ENCODE measurements at places on chromosomes 7 and 10.

- DNase-seq = no peak
Measured at GRCh38 chr7:88771417-88771816, 11.9 kb downstream of the ZNF804B start.

DNA sequence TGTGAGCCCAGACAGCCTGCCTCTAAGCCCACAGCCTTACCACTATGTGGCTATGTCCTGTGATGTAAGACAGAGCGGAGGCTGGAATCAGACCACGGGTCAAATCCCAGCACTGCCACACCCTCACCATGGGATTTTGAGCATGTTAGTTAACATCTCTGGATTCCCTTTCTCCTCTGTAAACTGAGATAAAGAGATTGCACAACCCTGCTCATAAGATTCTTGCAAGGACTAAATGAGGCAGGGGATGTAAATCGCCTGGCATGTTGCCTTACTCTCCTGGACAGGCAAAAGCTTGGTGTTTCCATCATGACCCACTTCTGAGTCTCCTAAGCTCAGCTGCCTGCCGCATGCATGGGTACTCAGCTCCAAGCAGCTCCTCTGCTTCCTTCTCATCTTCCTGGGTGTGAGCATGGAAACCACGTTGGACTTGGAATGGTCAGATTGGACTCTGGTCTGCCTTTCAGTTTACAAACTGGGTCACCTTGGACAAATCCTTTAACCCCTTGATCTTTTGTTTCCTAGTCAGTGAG is 41.3 kb upstream of the MTURN start:
- DNase-seq = no peak

DNA sequence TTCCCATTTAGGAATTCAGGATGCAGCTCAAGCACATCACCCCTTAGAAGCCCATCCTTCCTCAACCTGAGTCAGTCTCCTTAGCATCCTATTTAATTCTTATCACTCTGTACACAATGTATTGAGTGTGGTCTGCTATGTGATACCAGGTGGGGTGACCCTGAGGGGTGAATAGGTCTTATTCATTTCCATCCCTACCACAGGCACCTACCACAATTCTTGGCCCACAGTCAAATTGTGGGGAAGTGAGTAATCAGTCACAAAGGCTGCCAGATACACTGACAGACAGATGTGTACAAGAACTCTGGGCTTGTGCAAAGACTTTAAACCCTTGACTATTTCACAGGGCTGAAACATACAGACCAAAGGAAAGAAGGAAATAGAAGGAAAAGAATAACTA is 560.5 kb downstream of the PARD3 start:
- DNase-seq = no peak

- DNase-seq = no peak
Measured at GRCh38 chr7:107632492-107632865, 28.1 kb upstream of the SLC26A4 start.

- no peak for DNase-seq
Measured at GRCh38 chr7:18610331-18610948, 114.9 kb downstream of the HDAC9 start.

GRCh38 chr7:141837683-141838082 is 3.6 kb downstream of the PRSS37 start:
- no peak for DNase-seq

- no peak for DNase-seq
Measured at GRCh38 chr7:132351954-132352499, 224.2 kb downstream of the PLXNA4 start.

- no peak for DNase-seq
Measured at GRCh38 chr7:46264646-46265045, 343.6 kb upstream of the IGFBP3 start.

DNA sequence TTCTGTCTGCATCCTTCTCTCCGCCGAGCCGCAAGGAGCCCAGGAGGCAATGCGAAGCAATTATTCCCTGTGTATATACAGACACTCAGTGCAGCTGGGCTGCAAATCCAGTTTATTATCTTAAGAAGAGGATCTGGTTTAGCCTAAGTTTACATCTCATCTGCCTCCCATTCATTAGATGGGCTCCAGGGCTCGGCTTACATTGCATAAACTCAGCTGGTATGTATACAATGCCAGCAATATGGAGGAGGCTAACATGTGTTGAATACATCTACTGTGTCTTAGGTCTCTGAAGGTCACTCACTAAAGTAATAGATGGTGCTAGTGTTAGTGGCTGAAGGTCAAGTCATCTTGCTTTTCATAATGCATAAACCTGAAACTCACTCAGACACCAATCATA is 996.8 kb downstream of the KCNMA1 start:
- no peak for DNase-seq

DNA sequence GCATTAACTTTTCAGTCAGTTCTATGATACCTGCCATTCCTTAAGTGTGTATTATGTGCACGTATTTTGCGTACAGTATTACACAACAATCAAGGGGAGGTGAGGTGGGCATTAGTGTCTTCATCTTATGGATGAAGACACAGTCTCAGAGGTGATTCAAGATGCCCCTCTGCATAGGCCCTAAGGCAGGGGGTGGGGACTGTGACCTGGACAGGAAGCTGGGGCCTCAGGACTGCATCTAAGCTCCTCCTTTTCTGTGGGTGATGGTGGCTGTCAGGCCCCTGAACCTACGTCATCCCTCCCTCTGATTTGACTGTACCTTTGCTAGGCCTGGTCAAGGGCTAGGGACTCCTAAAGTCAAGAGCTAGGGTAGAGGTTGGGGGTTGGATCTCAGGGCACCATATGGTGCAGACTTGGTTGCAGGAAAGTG is 38.9 kb downstream of the HK1 start:
- DNase-seq = no peak

- no peak for DNase-seq
Measured at GRCh38 chr10:35270100-35270499, 66.2 kb upstream of the CCNY start.

GRCh38 chr10:52353960-52354394 is 39.9 kb downstream of the DKK1 start:
- DNase-seq = no peak

DNA sequence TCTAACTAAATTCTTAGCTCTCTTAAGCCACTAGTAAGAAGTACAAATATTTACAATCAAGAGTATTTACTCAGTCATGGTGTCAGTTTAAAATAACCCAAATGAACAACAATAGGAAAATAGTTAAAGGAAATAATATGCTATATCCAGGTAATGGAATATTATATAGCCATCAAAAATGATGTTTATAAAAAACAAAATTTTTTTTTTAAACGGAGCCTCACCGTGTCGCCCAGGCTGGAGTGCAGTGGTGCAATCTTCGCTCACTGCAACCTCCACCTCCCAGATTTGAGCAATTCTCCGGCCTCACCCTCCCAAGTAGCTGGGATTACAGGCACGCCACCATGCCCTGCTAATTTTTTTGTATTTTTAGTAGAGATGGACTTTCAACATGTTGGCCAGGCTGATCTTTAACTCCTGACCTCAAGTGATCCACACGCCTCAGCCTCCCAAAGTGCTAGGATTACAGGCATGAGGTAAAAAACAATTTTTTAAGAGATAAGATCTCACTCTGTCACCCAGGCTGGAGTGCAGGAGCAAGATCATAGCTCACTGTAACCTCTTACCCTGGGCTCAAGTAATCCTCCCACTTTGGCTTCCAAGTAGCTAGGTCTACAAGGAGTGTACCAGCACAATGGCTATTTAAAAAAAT is 132.5 kb downstream of the NOC3L start:
- DNase-seq = no peak

DNA sequence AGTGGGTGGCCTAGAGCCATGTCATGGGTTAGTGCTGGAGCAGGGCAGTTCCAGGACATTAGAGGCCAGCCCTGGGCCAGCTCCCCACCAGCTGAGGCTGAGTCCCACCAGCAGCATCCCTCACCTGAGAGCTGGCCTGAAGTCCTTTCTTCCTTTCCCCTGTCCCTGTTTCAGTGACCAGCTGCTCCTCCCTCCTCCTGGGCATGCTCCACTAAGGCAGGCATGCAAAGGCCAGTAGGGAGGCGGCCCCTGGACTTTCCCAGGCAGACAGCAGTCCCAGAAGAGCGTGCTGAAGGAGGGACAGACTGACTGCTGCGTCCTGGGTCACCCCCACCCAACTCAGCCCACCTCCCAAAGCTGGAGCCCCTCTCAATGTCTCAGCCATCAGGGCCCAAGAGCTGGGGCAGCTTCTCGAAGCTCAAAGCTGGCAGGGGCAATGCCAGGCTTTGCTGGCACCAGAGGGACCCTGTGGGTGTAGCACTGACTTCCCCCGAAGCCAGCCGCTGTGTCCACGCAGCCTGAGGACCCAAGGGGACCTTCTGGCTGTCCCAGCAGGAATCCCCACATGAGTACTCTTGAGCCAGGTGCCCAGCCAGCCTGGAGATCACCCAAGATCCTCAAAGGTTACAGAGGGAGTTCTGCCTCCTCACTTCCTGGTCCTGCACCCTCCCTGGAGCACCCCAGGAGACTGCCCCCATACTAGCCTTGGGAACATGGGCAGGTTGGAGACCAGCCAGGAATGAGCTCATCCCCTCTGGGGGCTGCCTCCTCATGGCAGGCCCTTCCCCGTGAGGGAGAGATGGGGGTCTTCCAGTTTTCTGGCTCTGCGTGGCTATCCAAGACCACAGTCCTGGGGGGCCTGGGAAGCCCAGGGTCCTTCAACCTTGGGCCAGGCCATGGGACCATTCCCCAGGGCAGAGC is 35.2 kb upstream of the RET start:
- DNase-seq = no peak

- DNase-seq = no peak
Measured at GRCh38 chr10:122331100-122331499, 43.4 kb upstream of the PLEKHA1 start.

DNA sequence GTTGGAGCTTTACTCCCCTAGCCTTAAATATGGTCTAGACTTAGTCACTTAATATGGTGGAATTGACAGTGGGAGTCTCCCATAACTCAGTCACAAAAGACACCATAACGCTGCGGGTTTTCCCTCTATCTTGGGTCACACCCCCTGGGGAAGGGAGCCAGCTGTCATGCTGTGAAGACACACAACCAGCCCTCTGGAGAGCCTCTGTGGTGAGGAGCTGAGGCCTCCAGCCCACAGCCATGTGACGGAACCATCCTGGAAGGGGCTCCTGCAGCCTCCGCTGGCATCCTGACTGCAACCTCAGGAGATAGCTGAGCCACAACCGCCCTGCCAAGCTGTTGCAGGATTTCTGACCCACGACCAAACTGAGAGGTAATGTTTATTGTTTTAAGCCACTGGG is 37.9 kb downstream of the PAXIP1 start:
- DNase-seq = no peak

GRCh38 chr10:16717622-16718395 is 99.4 kb downstream of the RSU1 start:
- DNase-seq = no peak

DNA sequence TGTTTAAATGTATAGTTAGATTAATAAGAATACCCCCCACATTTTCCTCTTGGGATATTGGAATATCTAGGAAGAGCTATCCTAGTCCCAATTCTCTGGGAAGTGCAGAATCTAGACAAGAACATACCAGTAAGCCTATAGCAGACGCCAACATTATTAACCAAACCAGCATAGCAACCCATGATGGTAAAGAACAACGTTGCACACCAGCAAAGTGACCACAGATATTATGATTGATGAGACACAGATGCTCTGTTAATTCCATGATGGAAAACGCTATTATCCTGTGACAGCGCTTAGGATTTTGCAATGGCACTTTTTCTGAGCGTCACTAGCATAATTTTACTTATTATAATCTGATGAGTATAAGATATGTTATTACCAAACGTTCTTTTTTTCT is 603.1 kb upstream of the PCDH15 start:
- DNase-seq = no peak

GRCh38 chr7:117384688-117385362 is 42.5 kb downstream of the ASZ1 start:
- DNase-seq = no peak

- DNase-seq = no peak
Measured at GRCh38 chr10:113704637-113705343, 25.1 kb downstream of the CASP7 start.

- DNase-seq = no peak
Measured at GRCh38 chr10:112838784-112839481, 111.1 kb upstream of the TCF7L2 start.

DNA sequence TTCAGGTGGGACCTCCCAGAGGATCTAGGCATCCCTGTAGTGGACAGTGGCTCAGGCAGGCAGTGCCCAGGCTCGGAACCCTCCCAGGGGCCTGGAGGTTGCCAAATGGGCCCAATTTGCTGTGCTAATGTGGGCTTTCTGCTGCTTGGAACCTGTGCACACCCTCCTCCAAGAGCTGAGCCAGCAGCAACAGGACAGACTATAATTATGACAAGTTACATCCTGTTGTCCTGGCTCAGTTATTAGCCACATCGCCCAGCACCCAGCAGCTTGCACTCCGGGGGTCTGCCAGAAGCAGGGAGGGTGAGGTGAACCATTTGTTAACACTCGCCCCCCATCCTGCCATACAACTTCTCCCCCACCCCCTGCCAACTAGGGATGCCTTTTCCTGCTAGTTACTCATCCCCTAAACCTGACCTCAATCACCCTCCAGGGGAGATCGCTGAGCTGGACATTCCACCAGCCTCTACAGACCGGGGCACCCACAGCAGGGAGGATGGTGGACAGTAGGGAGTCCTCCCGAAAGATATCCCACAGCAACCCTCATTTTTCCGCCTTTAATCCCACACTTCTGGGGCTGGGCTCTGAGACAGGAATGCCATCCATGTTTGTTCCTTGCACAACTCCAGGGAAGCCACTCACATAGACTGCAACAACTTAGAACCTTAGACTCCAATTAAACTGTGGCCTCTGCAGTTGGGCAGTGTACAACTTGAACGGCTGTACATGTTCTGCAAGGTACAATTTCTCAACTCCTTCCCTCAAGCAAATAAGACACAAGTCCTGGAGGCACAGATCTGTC is 7.9 kb upstream of the MYL10 start:
- no peak for DNase-seq

GRCh38 chr7:37149051-37149772 is 299.5 kb downstream of the ELMO1 start:
- no peak for DNase-seq

GRCh38 chr7:156152390-156152789 is 340.1 kb upstream of the SHH start:
- DNase-seq = no peak

DNA sequence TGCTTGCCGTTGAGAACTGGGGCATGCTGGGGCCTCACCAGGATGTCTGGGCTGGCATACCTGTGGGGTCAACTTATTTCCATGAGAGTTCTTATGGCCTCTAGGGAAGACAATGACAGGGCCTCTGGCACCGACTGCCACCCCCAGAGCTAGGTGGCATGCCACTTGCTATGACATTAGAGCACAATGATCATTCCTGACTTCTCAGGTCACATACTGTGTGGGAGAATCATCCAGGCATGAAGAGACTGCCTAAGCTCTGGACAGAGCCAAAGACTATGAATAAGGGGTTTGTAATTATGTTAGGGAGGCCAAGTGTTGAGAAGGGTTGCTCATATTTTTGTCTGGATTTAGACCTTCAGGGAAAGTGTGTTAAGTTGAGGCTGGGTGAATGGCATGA is 97.5 kb downstream of the PTPN20 start:
- no peak for DNase-seq

GRCh38 chr10:29517352-29517923 is 117.3 kb downstream of the SVIL start:
- DNase-seq = no peak

All from stimulated activated CD4-positive, alpha-beta T cell treated with anti-CD3 and anti-CD28 coated beads, Interleukin-1b, Interleukin-23, amount 100 ng/mL, for 1 hour (primary cell).